ENCODE measurements at places on chromosomes 2 and 18.

DNA sequence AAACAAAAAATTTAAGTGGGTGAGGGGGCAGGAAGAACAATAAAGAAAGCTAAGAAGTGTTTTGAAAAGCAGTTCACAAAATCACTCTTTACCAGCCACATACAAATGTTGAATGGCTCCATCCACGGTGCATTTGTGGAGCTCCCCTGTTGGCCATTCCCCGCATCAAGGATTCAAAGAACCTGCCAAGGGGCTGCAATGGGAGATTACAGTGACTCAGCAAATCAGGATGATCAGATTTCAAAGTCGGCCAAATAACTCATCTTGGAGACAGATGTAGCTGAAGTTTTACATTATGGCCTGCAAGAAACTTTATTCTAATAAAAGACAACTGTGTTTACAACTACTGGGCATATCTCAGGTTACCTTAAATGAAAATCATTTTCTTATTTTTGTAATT lies 26.9 kb downstream of the COL4A3 start:
- DNase-seq: peak; percentile 13

GRCh38 chr2:231336700-231337099 lies 58.8 kb upstream of the B3GNT7 start:
- DNase-seq: no peak

GRCh38 chr18:11654736-11655605 lies 34.1 kb upstream of the GNAL start:
- peak; percentile 73 for DNase-seq

GRCh38 chr18:2293109-2293839 lies 278.0 kb downstream of the METTL4 start:
- DNase-seq: no peak

DNA sequence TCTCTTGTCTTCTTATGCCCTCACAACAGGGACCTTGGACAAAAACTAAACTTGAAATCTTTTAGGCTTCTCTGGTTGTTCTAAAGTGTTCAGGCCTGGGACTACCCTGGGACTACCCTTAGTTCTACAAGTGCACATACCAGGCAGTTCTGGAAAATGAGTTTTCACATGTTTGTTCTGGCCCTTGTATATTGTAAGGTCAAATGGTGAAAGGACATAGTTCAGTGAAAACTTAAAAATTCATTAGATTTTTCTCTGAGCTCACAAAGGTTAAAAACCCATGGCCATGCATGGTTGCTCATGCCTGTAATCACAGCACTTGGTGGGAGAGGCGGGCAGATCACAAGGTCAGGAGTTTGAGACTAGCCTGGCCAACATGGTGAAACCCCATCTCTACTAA lies 875.5 kb upstream of the FAM98A start:
- DNase-seq: no peak

- DNase-seq: peak; percentile 25
Measured at GRCh38 chr2:175203621-175204496, 22.3 kb upstream of the ATP5MC3 start.

- DNase-seq: no peak
Measured at GRCh38 chr2:23327887-23328286, 57.1 kb upstream of the KLHL29 start.

DNA sequence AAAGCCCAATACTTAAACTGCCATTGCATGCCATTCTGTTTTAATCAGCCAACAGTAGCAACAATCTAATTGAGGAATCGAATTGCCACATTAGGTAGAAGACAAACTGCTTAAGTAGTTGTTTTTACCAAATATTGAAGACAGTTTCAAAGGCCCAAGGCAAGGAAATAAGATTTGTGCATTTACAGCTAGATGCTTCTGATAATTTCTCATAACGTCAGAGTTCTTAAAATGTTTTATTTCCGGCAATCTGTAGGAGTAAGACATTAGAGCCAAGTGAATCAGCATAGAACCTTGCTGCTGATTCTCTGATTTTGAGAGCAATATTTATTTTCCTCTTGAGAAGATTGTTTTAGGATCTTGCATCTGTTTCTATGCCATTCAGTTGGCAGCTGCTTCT lies 174.3 kb downstream of the RBM43 start:
- no peak for DNase-seq

DNA sequence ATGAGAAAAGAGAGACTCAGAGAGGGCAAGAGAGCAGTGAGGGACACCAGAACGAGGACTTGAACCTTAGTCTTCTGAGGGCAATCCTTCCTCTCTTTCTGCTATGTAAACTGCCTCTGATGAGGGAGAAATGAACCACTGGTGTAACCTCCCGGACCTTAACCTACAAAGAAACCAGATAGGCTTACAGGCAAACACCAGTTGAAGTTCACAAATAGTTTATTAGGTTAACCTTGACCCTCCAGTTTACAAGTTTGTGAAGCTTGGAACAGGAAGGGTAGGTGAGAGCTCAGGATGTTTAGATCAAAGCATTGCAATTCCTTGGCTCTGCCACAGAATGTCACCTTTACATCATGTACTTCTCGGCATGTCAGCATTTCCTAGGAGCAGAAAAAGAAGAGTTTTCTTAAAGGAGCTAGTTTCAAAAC lies 486.4 kb upstream of the SPRED2 start:
- no peak for DNase-seq

DNA sequence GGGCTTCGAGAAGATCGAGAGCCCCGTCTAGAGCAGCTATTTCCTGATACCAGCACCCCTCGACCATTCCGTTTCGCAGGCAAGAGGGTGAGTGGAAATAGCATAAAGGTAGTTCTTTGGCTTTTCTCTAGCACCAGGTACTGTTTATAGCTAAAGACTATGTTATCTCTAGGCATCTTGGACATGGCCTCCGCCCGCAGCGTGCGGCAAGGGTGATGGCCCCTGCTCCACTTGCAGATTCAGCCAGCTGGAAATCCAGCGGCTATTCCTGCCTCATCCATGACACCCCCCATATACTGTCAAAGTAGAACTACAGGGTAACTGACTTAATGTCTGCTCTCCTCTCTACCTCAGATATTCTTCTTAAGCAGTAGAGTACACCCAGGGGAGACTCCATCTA lies 3.3 kb downstream of the AGBL5 start:
- DNase-seq: no peak

- no peak for DNase-seq
Measured at GRCh38 chr2:234001380-234002160, 48.9 kb upstream of the SPP2 start.
